Lung (tissue), 17 donors: ENCODE measurements at places on chromosomes 5 and 9. TPM values are rescaled to one million over a fixed set of nuclear protein-coding genes. Genes with fewer than 3 reads are reported as not detected.

DNA sequence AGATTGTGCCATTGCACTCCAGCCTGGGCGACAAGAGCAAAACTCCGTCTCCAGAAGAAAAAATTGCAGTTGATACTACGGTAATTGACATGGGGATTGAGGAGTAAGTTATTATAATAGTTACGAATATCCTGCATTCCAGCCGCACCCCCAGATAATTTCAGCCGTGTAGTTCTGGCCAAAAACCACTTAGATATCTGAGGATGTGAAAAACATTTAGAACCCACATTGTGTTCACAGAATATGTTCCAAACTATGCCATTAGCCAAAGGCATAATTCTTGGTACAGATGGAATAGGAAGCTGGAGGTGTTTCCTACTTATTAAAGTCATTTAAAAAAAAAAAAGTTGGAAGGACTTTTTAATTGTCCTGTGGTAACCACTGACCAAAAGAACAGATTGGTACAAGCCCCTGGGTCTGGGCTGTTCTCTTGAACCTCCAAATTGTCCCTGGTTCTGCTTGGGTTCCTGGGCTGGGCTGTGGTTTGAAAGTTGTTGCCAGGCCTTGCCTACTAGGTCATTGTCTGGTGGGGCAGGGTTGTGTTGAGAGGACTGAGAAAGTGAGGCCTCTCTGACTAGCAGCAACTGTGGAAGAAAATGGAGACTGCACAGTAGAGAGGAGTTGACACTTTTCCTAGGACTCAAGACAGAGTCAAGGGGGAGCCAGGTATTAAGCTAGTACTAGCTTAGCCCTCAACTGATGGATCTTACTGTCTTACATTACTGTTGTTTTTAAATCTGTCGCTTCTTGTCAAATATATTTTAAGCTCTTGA is 198.8 kb downstream of the NR3C1 start:
- H3K4me3 ChIP-seq = no peak overlapping the region
- H3K4me1 ChIP-seq = peaks cover 12% of the 10 kb centered on the region
- no peaks in the 10 kb centered on the region for H3K36me3 ChIP-seq
- no peaks in the 10 kb centered on the region for H3K27me3 ChIP-seq

DNA sequence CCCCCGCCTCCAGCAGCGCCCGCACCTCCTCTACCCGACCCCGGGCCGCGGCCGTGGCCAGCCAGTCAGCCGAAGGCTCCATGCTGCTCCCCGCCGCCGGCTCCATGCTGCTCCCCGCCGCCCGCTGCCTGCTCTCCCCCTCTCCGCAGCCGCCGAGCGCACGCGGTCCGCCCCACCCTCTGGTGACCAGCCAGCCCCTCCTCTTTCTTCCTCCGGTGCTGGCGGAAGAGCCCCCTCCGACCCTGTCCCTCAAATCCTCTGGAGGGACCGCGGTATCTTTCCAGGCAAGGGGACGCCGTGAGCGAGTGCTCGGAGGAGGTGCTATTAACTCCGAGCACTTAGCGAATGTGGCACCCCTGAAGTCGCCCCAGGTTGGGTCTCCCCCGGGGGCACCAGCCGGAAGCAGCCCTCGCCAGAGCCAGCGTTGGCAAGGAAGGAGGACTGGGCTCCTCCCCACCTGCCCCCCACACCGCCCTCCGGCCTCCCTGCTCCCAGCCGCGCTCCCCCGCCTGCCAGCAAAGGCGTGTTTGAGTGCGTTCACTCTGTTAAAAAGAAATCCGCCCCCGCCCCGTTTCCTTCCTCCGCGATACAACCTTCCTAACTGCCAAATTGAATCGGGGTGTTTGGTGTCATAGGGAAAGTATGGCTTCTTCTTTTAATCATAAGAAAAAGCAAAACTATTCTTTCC is 19.3 kb downstream of the CDKN2A start:
- H3K27ac ChIP-seq = no peak overlapping the region
- peak overlapping the region; percentile 24 for H3K4me3 ChIP-seq
- no peak for DNase-seq
- H3K27me3 ChIP-seq = no peaks in the 10 kb centered on the region
- no peaks in the 10 kb centered on the region for H3K36me3 ChIP-seq
- no peaks in the 10 kb centered on the region for H3K4me1 ChIP-seq

GRCh38 chr5:133113331-133114061 is 61.7 kb downstream of the HSPA4 start:
- H3K36me3 ChIP-seq = no peaks in the 10 kb centered on the region
- DNase-seq = no peak
- no peaks in the 10 kb centered on the region for H3K4me1 ChIP-seq
- H3K4me3 ChIP-seq = no peak overlapping the region

- H3K27me3 ChIP-seq = peaks cover 13% of the 10 kb centered on the region
- DNase-seq = no peak
- H3K27ac ChIP-seq = no peak overlapping the region
These were observed 1.3 kb downstream of the DMRT1 start for GRCh38 chr9:842635-843426.

- peak; percentile 15 for DNase-seq
- no peak overlapping the region for H3K4me3 ChIP-seq
- H3K36me3 ChIP-seq = peaks cover 5% of the 10 kb centered on the region
- peaks cover 6% of the 10 kb centered on the region for H3K4me1 ChIP-seq
- H3K27ac ChIP-seq = no peak overlapping the region
These were observed 67.0 kb upstream of the EIF4EBP3 start for GRCh38 chr5:140480310-140481014.

DNA sequence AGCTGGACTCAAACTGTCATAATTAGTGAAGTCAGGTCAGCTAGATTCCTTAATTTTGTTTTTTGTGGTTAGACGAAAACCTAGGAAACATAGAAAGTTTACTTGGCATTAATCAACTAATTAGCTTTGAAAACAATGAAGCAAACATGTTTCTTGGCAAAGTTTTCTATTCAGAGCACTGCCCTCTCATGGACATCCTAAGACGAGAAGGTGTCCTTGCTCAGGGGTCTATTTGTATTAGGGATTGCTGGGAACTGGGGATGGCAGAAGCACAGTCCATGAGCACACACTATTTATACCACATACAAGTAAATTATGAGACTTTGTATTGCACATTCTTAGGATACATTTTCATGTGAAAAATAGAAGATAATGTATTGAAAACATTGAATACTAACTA is 49.7 kb downstream of the POC5 start:
- H3K4me1 ChIP-seq = peaks cover under 1% of the 10 kb centered on the region
- H3K27me3 ChIP-seq = no peaks in the 10 kb centered on the region
- H3K36me3 ChIP-seq = peaks cover 1% of the 10 kb centered on the region
- no peak overlapping the region for H3K27ac ChIP-seq
- peak; percentile 46 for DNase-seq

- H3K27ac ChIP-seq = no peak overlapping the region
- peaks cover 37% of the 10 kb centered on the region for H3K36me3 ChIP-seq
- DNase-seq = no peak
- H3K27me3 ChIP-seq = no peaks in the 10 kb centered on the region
These were observed 78.2 kb downstream of the GOLM1 start for GRCh38 chr9:86021166-86021565.

DNA sequence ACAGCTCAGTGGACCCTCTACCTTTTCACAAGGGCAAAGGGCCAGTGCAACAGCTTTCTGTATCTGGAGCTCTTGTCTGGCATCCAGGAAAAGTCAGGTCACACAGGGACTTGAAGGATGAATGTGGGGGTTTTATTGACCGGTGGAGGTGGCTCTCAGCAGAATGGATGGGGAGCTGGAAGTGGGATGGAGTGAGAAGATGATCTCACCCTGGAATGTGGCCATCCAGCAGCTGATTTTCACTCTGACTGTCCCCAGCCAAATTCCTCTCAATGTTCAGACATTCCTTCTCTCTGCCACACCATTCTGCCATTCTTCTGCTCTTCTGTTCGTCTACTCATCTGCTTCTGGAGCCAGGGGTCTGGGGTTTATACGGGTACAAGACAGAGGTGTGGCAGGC is 1119.9 kb downstream of the TAF11L14 start:
- no peak overlapping the region for H3K27ac ChIP-seq
- H3K4me3 ChIP-seq = no peak overlapping the region
- no peaks in the 10 kb centered on the region for H3K36me3 ChIP-seq

GRCh38 chr9:9124616-9125015 is 1325.0 kb upstream of the DMAC1 start:
- no peak overlapping the region for H3K4me3 ChIP-seq
- peaks cover 4% of the 10 kb centered on the region for H3K4me1 ChIP-seq
- H3K27me3 ChIP-seq = no peaks in the 10 kb centered on the region
- no peaks in the 10 kb centered on the region for H3K36me3 ChIP-seq
- DNase-seq = peak; percentile 15
- H3K27ac ChIP-seq = no peak overlapping the region

GRCh38 chr5:30693326-30693725 is 500.2 kb upstream of the CDH6 start:
- H3K4me3 ChIP-seq = no peak overlapping the region
- no peaks in the 10 kb centered on the region for H3K36me3 ChIP-seq
- H3K27ac ChIP-seq = no peak overlapping the region
- DNase-seq = no peak
- H3K4me1 ChIP-seq = no peaks in the 10 kb centered on the region

DNA sequence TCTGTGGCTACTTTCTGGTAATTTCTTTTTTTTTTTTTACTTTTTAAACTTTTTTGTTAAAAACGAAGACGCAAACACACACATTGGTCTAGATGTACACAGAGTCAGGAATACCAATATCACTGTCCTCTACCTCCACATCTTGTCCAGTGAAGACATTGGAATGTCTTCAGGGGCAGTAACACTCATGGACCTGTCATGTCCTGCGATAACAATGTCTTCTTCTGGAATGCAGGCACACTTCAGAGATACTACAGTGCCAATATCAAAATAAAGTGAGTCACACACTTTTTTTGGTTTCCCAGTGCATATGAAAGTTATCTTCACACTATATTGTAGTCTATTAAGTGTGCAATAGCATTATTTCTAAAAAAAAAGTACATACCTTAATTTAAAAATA is 175.9 kb downstream of the ARRDC3 start:
- no peaks in the 10 kb centered on the region for H3K36me3 ChIP-seq
- no peak overlapping the region for H3K27ac ChIP-seq
- no peaks in the 10 kb centered on the region for H3K27me3 ChIP-seq
- DNase-seq = no peak

GRCh38 chr9:76667521-76667957 is 96.7 kb upstream of the PCA3 start:
- peak; percentile 42 for DNase-seq
- H3K27me3 ChIP-seq = no peaks in the 10 kb centered on the region
- no peaks in the 10 kb centered on the region for H3K4me1 ChIP-seq
- no peak overlapping the region for H3K27ac ChIP-seq
- H3K36me3 ChIP-seq = no peaks in the 10 kb centered on the region

DNA sequence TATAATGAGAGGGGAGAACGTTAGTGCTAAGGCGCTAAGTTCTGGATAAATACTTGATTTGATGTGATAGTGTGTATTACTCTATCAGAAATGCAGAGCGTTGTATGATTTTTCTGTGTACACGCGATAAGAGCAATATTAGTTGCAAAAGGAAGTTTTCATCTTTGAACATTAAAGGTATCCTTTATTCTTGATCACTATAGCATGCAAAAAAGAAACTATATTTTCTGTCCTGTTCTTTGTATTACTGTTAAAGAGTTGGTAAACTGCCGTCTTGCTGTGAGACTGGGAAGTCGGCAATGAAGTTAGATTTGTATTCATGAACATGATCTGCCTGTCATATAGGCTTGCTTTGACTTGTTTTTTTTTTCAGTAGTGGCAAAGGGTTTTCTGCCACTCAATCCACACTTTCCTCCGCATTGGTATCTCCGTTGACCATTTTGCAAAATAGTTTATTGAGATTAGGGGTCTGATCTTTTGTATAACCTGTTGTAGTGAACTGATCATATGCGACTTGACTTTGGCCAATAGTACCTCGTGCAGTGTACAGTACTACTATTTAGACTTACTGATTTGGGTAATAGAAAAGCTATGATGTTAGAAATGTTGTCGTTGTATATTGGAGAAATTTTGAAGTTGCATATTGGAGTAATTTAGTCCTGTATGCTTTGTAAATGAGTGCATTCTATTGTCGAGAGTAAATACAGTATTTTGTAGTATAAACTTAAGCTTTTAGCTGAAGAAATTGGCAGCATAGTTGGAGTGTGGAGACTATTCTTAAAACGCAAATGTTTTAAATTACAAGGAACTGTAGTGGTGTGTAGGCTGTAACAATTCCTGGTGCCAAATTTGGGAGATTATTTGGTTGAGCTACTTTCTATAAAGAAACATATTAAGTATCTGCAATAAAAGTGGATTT is 1.7 kb downstream of the DENND4C start:
- H3K36me3 ChIP-seq = peaks cover 2% of the 10 kb centered on the region
- H3K4me3 ChIP-seq = peak overlapping the region; percentile 58
- no peaks in the 10 kb centered on the region for H3K27me3 ChIP-seq
- peaks cover 9% of the 10 kb centered on the region for H3K4me1 ChIP-seq
- H3K27ac ChIP-seq = peak overlapping the region; percentile 83

DNA sequence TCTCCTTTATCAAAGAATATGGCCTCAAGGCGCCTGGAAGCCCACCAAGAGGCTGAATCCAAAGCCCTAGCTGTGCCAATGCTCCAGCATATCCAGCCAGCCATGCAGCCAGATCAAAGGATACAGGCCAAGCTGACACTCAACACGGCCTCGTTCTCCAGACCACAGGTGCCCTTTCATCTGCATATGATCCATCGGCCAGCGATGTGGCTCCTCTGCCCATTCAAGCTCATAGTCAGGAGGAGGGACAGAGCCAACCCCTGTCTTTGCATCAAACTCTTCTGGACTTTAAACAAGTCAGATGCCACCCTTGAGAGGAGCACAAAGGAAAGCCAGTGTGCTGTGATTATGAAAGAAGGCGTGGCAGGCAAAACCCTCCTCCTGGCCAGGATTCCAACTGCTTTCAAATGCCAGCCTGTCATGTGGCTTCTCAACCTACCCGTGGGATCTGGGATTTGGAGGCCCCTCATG is 42.5 kb downstream of the ADAM19 start:
- DNase-seq = no peak
- no peaks in the 10 kb centered on the region for H3K27me3 ChIP-seq

The LCN15 gene
- not detected for total RNA-seq

The PSIP1 gene
- 75.1 TPM for total RNA-seq

The SFXN1 gene
- total RNA-seq = 42.2 TPM

The IL33 gene
- 31.1 TPM for total RNA-seq
